Motor neuron (in vitro differentiated cells): ENCODE measurements at places on chromosomes 13 and 19.

GRCh38 chr13:97333983-97334382, 100.0 kb upstream of the RAP2A start:
- ATAC-seq: no peak

- ATAC-seq: no peak
These were observed 3.2 kb downstream of the PCSK4 start for GRCh38 chr19:1486720-1487575.

- peak; percentile 84 for ATAC-seq
These were observed at the start of gene RNF126 for GRCh38 chr19:662962-663681. RNF126 (minus strand) TSS chr19:663214; CDS start chr19:663121, 93 bp downstream.

DNA sequence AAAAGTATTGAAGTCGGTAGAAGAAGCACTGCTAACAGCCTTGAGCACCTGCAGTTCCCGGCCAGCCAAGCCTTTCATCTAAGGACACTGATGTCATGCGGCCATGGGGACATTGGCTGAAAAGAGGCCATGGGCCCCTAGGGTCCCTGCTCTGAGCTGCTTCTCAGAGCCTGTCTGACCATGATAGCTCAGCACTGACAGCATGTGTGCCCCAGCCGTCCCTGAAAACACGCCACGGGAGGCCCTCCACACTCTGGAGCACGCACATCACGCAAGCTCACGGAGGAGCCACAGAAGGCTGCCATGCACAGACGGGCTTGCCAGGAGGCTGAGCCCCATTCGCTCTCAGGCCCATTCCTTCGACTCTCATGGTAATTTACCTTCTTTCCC, 51.8 kb downstream of the MLLT1 start:
- no peak for ATAC-seq

DNA sequence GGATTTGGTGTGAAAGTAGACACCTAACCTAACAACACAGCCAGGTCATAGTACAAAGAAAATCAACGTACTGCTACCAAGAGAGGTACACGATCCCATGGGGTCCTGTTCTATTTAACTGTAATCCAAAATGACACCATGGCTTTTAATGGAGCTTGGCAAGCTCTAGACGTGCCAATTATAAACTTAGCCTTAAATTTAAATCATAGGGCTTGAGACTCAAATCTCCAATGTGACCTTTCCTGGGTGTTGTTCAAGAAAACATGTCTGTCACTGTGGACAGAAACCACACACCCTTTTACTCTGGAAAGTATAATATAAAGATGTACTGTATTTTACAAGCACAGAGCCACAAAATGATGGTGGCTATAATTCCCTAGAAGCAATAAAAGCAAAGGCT, 299.3 kb downstream of the ENOX1 start:
- ATAC-seq: no peak

- no peak for ATAC-seq
These were observed 8.7 kb downstream of the EPS8L1 start for GRCh38 chr19:55084416-55084815.

GRCh38 chr19:1259206-1259875, 9.8 kb upstream of the CIRBP start:
- peak; percentile 9 for ATAC-seq

DNA sequence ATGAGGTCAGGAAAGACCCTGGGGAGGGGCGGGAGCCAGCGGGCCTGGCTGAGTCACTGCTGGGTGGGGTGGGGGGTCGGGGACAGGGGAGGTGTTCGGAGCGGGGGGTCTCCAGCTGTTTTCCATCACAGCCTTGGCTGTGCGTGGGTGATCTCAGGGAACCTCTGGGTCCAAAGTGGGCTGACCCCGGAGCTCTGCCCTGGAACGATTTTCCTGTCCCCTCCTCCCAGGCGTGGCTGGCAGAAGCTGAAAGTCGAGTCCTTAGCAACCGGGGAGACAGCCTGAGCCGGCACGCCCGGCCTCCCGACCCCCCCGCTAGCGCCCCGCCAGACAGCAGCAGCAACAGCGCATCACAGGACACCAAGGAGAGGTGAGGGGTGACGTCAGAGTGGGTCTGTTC, 10.6 kb downstream of the TRIP10 start:
- ATAC-seq: no peak

GRCh38 chr13:100068133-100068931, 20.6 kb upstream of the PCCA start:
- no peak for ATAC-seq

GRCh38 chr13:101955764-101956163, 446.1 kb downstream of the FGF14 start:
- no peak for ATAC-seq

DNA sequence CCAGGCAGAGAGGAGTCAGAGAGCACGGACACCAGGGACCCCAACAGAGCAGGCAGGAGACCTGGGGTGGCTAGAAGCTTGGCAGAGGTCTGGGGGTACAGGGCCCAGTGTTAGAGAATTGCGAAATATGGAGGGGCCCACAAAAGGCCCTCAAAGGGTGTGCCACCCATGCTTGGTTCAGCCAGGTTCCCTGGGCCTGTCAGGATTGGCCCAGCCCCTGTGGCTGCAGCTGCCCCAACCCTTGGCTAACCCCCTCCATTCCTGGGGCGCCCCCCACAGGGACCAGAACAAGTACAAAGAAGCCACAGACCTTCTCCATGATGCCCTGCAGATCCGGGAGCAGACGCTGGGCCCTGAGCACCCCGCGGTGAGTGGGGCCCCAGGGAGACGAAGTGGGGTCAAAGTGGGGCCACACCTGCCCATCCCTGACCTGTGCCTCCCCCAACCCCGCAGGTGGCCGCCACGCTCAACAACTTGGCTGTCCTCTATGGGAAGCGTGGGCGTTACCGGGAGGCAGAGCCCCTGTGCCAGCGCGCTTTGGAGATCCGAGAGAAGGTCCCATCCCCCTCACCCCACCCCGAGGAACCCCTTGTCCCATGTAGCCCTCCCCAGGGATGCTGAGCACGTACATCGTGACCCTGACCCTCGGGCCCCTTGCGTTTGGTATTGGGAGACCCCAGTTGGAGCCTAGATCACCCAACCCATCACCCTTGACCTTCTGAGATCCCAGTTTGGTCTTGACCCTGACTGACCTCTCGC, 8.0 kb downstream of the KLC3 start:
- ATAC-seq: no peak

DNA sequence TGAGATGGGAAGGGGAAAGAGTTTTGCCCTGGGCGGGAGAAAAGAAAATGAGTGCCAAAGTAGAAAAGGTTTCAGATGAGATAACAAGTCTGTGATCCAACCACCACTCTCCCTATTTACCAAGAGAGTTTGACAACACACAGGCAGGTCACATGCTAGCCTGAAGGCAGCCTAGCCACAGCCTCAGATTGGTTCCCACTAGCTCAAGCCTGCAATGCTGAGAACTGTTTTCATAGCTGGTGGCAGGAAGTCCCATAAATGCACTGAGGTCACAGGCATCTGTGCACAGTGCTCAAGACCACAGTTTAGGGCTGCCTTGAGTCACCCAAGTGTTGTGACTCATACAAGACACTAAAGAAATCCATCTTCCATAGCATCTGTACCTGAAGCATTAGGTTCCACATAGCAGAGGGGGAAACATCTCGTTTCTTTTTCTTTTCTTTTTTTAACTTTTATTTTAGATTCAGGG, 18.5 kb upstream of the POP4 start:
- peak; percentile 89 for ATAC-seq

DNA sequence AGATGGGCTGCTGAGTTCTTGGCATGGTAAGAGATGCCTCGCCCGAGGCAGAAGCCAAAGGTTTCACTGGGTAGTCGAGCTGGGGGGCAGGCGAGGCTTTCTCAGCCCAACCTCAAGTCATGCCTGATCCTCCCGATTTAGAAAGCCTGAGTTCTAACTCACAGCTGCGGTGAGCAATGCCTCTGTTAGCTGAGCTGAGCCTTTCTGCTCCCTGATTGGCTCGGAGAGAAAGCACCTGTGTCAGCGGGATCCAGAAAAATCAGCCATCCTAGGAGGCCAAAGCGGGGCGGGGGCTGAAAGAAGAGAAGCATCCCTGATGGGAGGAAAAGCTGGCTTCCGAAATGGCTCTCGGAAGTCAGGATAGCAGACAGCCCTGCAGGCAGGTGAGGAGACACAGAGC, 44.7 kb downstream of the CACNA1A start:
- no peak for ATAC-seq

DNA sequence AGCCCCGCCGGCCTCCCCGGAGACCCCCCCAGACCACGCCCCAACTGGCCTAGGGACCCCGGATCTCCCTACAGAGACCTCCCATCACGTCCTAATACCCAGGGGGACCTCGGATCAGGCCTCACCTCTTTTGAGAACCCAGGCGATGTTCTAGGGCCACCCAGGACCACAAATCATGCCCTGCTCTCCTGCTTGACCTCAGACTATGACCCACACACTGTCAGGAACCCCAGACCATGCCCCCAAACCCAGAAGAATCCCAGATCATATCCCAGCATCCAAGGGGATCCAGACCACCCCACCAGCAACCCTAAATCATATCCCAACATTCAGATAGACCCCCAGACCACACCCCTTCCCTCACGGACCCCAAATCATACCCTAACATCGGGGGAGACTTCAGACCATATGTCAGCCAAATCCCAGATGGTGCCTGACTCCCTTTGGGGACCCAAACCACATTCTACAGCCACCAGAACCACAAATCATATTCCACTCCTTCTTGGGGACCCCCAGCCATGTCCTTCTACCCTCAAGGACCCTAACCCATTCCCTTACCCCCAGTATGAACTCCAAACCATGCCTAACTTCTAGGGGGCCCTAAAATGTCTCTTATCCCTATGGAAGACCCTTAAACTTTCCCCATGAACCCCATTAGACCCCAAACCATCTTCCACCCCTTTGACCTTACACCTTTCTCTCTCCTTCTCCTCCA, 611 bp upstream of the LRFN1 start:
- no peak for ATAC-seq

DNA sequence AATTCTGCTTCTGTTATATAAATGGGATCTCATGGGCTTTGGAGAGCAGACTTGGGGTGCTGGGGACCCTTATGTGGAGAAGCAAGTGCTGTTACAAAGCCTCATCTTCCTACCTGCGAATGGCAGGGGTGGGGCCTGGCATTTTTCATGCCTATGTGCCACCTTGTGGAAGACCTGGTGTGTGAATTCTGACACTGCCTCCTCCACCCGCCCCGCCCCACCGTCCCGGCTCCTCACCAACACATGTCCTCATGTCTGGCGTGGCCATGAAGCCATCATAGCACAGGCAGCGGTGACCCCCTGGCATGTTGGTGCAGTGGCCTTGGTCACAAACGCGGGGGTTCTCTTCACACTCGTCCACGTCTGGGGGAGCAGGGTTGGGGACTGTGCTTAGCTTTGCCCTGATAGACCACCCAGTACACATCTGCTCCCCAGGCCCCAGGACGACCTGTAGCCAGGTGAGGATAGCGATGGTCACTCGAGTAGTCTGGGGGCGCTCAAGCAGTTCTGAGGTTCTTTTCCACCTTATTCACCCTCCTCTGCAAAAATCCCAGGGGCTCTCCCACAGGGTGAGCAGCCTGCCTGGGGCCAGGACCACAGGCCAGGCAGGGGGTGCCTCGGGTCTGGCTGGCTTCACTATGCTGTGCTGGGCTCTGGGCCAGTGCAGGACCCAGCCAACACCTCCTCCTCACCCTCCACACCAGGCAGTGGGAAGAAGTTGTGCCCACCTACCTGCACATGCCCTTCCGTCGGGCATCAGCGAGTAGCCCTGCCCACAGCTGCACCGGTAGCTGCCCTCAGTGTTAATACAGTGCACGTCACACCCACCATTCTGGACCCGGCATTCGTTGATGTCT, 32.7 kb downstream of the FBN3 start:
- no peak for ATAC-seq

- ATAC-seq: no peak
These were observed 5.9 kb downstream of the NFIX start for GRCh38 chr19:13001166-13001501.

DNA sequence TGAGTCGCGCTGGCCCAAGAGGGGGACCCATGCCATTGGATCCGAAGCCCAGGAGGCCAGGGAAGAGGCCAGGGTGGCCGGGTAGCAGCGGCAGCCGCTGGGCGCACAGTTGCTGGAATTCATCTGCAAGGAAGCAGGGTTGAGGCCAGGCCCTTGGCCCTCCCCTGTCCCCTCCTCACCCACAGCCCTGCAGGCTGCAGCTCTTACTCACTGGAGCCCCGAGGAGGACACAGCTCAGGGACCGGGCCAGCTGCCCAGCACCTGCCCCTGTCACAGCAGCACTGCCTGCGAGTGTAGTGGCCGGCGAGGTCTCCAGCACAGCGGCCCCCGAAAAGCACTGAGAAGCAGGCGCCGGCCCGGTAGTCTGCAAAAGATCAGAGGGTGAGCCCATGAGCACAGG, 11.2 kb downstream of the FBN3 start:
- ATAC-seq: no peak

DNA sequence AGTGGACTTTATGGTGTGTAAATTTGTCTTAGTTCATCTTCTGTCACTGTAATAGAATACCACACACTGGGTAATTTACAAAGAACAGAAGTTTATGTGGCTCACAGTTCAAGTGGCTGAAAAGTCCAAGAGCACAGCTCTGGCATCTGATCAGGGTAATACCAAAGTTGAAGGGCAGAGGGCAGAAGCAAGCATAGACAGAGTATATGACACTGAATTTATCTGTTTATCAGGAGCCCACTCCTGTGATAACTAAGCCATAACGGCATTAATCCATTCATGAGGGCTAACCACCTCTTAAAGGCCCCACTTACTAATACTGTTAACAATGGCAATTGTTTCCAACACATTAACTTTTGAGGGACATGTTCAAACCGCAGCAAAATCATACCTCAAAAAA, 4.0 kb upstream of the RFXAP start:
- ATAC-seq: no peak

GRCh38 chr13:109281017-109281902, 505.1 kb downstream of the IRS2 start:
- no peak for ATAC-seq

DNA sequence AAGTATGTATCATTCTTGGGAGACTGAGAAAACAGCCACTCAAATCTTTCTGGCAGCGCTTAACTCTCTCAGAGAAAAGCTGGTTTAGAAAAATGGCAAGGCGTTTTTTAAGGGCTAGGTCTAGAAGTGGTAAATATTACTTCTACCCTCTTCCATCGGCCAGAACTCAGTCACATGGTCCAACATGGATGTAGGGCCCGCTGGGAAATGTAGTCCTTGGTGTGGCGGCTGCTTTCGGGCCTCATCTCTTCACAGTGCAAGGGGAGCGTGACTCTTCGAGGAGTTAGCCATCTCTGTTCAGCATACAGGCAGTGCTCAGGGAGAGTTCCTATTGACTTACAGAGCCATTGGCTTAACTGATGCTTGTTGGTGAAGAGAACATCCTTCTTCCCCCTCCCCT, 6.3 kb downstream of the VSTM2B start:
- no peak for ATAC-seq
